ENCODE measurements at places on chromosomes 13 and 19.
A peak's percentile ranks its signal among the peaks of the same experiment; 100 is the strongest.

- DNase-seq: peak; percentile 61
These were observed 7.1 kb upstream of the NFIC start for GRCh38 chr19:3359015-3359918.

DNA sequence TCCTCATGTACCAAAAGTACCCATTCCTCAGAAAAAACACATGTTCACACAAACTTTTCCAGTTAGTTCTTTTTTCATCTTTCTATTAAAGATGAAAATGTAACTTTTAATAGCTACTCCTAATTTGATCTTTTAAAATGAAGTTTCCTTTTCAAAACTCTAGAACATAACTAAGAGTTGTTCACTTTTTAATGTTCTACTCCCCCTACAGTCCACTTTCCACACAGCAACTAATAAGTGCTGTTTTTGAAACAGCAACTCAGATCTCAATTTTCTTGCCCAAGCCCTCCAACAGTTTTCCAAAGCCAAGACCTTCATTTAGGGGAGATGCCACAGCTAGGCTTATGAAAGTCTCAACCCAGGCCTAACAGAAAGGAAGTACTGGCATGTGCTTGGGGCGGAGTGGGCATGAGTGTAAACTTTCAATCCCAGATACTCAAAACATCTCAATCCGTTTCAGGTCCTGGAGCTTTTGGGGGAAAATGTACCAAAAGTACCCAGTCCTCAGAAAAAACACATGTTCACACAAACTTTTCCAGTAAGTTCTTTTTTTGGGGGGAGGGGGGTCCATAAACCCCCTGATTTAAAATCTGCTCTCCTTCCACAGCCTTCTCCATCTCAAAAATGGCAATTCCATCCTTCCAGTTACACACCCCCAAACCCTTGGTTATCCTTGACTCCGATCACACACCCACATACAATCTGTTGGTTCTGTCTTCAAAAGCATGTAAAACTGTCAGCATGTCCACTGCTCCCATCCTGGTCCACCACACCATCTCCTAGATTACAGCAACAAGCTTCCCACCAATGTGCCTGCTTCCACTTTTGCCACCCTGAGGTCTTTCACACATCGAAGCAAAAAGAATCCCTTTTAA, 2.0 kb downstream of the FBL start:
- DNase-seq: no peak

DNA sequence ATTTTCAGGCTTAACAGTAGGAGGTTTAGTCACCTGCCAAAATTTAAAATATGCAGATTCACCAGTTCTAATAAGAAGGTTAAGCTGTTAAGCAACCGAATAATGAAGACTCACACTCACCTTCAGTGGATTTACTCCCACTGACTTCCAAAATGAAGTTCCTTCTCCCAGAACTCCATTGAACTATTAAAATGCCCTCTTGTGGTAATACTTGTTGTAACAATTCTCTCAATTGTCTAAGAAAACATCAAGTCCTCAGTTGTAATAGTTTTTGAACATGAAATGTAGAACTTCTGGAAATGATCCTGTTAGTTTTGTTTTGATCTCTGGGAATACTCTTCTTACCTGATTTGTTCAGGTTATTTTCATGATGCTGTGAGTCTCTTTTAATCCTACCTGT, 522.0 kb upstream of the ATXN8OS start:
- DNase-seq: no peak

DNA sequence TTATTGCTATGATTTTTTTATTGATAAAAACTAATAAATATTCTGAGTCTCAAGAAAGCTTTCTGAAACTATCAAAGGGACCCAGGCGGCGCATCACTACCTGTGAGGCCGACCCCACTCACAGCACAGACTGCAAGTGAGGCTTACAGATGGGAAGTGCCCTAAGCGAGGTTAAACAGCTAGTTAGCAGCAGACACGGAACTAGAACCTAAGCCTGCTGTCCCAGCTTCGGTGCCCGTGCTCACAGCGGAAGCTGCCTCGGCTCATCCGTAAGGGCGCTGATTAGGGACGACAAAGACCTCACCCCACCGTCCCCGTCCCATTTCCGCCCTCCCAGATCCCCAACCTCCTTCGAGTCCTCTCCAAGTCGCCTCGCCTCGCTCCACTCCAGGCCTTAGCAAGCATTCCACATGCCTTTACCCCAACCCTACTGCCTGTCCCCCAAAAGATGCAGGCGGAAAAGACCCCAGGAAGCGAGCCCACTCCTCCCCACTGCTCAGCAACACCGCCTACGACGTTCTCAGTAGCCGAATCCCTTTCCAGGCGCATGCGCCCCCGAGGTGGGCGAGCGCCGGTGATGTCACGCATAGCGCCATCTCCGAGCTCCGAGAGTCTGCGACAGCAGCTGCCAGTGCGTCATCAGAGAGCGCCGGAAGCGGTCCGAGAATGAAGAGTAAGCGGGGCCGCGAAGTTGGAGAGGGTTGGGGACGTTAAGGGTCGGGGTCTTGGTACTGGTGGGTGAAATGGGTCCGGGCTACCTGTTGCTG, at the start of gene POP4:
Gene POP4 (plus strand): TSS at position 631 of the 767 bp plus-strand sequence. CDS start 36 bp downstream, at position 667.
- DNase-seq: peak; percentile 99

DNA sequence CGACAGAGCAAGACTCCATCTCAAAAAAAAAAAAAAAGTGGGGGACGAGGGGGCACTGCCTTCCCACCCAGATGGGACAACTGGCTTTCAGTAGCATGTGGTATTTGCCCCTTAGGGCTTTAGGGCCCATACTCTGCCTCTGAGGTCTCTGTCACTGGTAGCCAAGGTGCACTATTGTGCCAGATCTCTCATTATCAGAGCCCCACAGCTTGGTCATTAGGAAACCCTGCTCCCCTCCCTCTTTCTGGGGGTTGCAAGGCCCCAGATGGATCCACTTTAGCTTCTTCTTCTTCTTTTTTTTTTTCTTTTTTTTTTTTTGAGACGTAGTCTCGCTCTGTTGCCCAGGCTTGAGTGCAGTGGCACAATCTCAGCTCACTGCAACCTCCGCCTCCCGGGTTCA, 11.2 kb upstream of the ZNF358 start:
- no peak for DNase-seq

- no peak for DNase-seq
These were observed 748.6 kb upstream of the SPRY2 start for GRCh38 chr13:81089371-81090157.

- no peak for DNase-seq
These were observed 171.8 kb upstream of the UBL3 start for GRCh38 chr13:30022256-30022655.

DNA sequence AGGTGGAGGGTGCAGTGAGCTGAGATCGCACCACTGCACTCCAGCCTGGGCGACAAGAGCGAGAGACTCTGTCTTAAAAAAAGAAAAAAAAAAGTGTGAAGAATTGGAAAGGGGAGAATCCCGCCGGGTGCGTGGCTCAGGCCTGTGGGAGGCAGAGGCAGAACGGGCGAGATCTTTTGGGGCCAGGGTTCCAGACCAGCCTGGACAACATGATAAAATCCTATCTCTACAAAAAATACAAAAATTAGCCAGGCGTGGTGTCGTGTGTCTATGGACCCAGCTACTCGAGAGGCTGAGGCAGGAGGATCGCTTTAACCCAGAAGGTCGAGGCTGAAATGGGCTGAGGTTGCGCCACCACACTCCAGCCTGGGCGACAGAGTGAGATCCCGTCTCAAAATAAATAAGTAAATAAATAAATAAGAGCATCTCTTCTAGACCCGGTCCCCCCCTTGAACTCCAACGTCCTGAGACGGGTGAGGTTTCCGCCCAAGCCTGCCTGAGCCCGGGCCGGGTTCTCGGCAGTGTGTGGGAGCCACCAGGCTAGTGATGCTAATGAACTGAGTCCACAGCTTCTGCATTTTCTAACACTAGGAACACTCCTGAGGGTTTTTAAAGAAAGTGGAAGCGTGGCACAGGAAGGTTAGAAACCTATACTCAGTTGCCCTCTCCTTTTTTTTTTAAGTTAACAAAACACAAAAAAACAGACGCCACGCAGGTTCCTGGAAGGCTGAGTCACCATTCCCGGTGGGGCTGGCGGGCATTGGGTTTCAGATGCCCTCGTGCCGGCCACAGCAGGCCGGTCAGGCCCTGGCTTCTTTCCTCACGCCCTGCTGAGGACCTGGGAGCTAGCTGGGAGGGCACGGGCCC, 22.0 kb downstream of the GPX4 start:
- no peak for DNase-seq

DNA sequence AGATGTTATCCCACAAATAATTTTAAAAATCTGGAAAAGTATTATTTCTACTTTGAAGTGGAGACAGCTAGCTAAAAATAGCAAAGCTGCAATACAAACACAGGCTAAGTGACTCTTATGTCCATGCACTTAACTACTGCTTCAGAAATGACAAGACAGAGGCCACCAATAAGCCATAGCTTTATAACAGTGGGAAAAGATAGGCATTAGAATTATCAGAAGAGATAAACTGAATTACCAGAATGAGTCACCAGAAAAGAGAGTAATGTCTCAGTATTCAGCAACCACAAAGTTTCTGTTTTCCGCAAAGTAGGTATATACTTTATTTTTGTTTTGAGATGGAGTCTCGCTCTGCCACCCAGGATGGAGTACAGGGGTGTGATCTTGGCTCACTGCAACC, 17.1 kb downstream of the CLN5 start:
- DNase-seq: no peak

- no peak for DNase-seq
These were observed 140.2 kb downstream of the TNFRSF19 start for GRCh38 chr13:23710366-23710765.

DNA sequence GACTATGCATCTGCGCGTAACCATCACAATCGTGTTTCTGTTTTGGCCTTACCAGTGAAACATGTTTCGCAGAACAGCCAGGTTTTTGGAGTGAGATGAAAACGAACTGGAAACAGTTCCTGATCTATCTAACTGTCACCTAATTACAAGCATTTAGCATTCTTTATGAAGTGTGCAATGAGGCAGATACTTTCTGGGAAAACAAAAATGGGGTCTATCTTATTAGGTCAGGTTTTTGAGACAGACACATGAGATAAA, 182.8 kb downstream of the LMO7 start:
- DNase-seq: no peak

GRCh38 chr13:20451397-20451796, 74.3 kb downstream of the CRYL1 start:
- DNase-seq: no peak

DNA sequence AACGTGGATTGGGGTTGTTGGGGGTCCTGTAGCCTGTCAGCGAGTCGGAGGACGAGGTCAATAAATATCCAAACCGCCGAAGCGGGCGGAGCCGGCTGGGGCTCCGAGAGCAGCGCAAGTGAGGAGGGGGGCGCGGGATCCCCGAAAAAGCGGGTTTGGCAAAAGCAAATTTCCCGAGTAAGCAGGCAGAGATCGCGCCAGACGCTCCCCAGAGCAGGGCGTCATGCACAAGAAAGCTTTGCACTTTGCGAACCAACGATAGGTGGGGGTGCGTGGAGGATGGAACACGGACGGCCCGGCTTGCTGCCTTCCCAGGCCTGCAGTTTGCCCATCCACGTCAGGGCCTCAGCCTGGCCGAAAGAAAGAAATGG, 754 bp upstream of the SIX5 start:
- peak; percentile 47 for DNase-seq

DNA sequence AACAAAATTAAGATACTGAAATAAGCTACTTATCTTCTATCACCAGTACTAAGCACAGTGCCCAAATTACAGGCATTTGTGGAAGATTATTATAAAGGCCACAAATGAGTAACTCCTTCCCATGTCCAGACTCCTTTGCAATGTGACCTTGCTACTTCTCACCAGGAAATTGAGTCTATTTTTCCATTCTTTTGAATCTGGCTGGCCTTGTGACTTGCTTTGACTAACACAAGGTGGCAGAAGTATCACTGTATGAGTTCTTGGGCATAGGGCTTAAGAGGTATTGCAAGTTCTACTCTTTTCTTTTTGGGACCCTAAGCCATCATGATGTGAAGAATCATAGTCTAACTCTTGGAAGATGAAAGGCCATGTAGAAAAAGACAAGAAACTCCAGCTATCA, 49.9 kb downstream of the UGGT2 start:
- DNase-seq: no peak

DNA sequence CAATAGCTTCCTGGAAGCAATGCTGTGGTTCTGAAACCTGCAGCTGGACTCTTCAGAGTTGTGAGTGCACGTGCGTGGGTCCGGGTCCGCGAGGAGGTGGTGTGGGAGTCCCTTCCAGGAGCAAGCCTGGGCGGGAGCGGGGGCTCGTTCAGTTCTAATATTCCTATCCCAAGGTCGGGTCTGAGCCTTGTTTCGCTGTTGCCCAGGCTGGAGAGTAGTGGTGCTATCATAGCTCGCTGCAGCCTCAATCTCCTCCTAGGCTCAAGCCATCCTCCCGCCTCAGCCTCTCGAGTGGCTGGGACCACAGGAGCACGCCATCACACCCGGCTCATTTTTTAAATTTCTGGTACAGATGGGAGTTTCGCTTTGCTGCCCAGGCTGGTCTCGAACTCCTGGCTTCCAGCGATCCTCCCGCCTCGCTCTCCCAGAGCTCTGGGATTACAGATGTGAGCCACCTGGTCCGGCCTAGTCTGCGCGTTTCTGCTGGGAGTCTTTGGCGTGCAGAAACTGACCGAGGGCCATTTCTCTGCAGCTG, 625 bp downstream of the ZFP82 start:
- DNase-seq: no peak

DNA sequence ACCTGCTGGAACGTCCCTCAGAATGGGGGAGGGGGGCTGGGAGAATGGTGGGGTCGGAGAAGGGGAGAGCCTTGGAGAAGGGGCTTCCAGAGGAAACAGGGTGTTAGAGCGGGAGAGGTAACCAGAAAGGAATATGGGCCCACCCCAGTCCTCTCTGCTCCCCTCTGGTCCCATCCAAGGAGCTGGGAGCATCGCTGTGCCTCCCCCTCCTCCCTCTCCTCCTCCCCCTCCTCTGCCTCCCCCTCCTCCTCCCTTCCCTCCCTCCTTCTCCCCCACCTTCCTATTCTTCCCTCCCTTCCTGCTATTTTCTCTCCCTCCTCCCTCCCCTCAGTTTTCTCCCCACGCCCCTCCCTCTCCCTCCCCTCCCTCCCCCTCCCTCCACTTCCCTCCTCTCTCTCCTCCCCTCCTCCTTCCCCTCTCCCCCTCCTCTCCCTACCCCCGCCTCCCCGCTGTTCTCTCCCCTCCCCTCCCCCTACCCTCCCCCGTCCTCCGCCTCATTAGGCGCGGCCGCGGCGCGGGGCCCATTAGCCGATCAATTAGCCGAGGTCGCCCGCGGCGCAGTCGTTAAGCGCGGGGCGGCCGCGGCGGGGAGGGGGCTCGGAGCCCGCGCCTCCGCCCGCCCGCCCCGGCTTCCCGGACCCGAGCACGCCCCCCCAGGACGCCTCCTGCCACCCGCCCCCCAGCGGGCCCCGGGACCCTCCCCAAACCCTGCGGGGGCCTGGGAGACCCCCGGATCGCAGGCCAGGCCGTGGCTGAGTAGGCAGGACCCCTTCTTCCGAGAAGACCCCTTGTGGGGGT, 15.4 kb downstream of the TLE5 start:
- DNase-seq: no peak

DNA sequence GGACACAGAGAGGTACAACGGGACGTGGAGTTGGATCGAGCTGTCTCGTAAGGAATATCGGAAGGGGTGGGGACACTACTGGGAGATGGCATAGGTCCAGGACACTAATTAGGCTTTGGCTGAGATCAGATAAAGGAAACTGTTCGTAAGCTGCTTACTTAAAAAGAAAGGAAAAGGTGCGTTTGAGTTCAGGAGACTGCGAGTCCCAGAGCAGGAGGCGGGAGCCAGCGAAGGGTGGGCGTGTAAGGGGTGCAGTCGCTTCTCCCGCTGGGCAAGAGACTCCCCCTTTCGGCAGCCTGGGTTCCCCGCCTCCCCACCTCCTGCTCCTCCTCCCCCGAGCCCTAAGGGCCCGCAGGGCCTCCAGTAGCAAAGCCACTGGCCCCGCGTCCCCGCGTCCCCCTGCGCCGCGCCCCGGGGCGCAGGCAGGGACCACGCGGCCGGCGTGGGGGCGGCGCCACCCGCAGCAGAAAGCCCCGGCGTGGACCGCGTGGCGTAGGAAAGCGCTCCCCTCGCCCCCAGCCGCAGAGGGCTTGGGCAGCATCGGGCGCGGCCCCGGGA, 547 bp downstream of the ABCC4 start:
- peak; percentile 24 for DNase-seq
